ENCODE measurements at places on chromosomes 12 and 14. TPM values are rescaled to one million over a fixed set of nuclear protein-coding genes. Genes with fewer than 3 reads are reported as not detected.

LMNTD1 gene
- polyA plus RNA-seq: not detected

RDH16 gene
- polyA plus RNA-seq: 0.53 TPM

NRXN3 gene
- 6.9 TPM for polyA plus RNA-seq

DYRK2 gene
- polyA plus RNA-seq: 30.9 TPM

OR6C2 gene
- not detected for polyA plus RNA-seq

INHBC gene
- polyA plus RNA-seq: 0.15 TPM

RNF31 gene
- 48.1 TPM for polyA plus RNA-seq

PLEKHG7 gene
- polyA plus RNA-seq: not detected

ANO2 gene
- 1.8 TPM for polyA plus RNA-seq

UNC79 gene
- polyA plus RNA-seq: 0.96 TPM

DDN gene
- polyA plus RNA-seq: 79.6 TPM

KRT79 gene
- not detected for polyA plus RNA-seq

Measured in left renal pelvis (tissue), 4 donors.